ENCODE measurements at places on chromosomes 4 and X.

- no peak for DNase-seq
Measured at GRCh38 chr4:52914051-52914605, 52.0 kb downstream of the RASL11B start.

DNA sequence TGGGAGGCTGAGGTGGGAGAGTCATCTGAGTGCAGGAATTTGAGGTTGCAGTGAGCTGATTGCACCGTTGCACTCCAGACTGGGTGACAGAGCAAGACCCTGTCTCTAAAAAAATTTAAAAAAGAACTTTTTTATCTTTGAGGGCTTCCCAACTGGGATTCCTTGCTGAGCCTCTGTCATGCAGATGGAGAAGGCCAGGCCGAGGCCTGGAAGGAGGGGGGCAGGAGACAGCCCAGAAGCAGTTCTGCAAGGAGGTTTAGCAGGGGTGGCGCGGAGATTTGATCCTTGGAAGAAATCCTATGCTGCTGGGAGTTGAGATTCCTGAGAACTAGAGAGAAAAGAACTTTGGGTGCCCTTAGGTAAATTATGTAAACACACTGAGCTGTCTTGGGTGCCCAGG, 2.5 kb upstream of the ARSD start:
- no peak for DNase-seq

- DNase-seq: no peak
Measured at GRCh38 chr4:17583276-17583675, 6.3 kb downstream of the LAP3 start.

- DNase-seq: no peak
Measured at GRCh38 chr4:68874507-68874906, 58.7 kb downstream of the UGT2B10 start.

- DNase-seq: no peak
Measured at GRCh38 chr4:8297141-8297601, 27.6 kb downstream of the HTRA3 start.

DNA sequence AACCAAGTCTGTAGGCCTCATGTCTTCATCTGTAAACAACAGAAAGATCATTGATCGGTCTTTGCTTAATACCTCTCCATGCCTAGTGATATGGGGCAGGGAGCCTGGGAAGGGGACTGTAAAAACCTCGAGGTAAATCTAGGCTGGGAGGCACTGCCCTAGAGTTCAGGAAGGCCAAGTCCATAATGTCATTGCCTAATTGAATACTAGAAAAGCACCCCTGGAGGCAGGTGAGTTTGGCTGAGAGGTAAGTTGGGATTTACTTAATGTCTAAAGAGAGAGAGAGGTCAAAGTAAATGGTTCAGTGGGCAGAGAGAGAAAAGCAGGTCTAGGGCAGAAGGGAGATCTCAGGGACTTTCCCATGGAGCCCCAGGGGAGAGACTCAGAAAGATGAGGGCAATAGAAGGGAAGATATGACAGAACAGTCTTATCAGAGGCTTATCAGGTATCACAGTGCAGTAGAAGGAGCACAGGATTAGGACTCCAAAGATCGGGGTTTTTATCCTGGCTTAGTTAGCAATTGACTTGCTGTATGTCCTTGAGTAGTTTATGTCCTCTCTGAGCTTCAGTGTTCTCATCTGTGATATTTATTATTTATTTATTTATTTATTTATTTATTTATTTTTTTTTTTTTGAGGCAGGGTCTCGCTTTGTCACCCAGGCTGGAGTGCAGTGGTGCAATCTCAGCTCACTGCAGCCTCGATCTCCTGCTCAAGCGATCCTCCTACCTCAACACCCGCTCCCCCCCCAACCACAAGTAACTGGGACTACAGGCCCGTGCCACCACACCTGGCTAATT, 85.2 kb downstream of the SLC16A2 start:
- no peak for DNase-seq

- DNase-seq: no peak
Measured at GRCh38 chr4:85787133-85787532, 312.2 kb downstream of the ARHGAP24 start.

DNA sequence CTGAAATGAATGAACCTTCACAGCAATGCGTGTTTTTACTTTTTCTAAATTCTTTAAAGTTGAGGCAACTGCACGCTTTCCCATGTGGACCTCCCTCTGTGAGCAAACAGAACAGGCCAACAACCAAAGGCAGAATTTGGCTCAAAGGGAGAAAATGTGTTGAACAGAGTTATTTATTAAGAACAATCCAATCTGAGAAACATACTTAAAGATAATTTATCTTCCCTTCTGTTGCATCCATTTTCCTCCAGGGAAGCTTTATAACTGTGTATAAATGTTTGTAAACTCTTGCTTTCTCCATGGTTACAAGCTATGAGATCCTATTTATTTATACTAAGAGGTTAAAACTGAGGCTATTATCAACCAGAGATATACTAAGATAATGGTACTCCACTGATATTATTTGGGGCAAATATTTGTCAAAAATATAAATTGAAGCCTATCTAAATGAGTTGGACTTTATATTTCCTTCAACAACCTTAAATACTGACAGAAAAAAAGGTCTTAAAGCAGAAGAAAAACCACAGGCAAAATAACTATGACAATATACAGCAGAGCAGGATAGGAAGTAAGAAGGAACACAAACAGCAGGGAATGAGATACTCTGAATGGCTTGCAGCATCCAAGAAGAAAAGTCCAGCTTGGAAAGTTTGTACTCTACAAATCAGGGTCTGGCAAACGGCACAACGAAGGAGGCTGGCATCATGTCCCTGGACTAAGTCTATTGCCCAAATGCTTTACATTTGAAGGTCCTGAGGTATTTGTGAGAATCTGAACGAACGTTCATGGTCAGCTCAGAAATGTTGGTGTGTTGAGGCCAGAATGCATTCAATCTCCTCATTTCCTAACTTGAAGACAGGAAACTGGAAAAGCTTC, 663.2 kb upstream of the INTU start:
- DNase-seq: no peak
